ENCODE measurements at places on chromosomes 1 and 21.

DNA sequence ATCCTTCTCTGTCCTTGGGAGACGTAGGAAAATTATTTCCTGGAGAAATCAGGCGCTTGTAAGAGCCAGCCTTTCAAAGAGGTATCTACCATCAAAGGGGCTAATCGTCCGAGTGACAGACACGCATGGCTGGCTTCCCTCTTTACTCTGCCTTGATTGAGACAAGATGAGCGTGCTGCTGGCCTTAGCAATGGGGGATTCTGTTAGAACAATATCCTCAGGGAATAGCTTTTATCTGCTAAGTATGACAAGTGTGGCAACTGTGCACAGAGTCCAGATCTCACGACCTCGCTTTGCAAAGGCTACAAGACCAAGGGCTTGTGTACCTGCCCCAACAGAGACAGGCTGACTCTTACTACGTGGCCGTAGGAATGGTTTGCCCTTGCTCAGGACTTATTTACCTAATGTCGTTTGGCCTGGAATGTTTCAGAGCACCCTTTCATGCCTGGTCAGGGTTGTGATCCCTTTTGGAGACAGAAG lies 417.1 kb downstream of the KIF26B start:
- DNase-seq: no peak

DNA sequence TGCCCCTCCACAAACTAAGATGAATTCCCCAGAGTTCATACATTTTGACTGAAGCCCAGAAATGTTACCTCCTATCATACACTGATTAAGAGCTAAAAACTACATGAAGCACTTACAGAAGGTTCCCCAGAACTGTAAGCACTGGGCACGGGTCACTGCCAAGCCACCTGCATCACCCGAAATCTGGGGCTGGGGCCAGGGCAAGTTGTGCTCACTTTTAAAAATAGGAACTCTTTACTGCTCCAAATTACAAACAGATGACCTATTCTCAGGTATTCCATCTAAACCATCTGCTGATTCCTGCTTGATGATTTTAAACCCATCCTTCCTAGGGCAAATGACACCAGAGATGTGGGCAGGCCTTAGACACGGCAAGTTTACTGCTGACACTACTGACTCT lies 4.8 kb downstream of the SETD4 start:
- no peak for DNase-seq

DNA sequence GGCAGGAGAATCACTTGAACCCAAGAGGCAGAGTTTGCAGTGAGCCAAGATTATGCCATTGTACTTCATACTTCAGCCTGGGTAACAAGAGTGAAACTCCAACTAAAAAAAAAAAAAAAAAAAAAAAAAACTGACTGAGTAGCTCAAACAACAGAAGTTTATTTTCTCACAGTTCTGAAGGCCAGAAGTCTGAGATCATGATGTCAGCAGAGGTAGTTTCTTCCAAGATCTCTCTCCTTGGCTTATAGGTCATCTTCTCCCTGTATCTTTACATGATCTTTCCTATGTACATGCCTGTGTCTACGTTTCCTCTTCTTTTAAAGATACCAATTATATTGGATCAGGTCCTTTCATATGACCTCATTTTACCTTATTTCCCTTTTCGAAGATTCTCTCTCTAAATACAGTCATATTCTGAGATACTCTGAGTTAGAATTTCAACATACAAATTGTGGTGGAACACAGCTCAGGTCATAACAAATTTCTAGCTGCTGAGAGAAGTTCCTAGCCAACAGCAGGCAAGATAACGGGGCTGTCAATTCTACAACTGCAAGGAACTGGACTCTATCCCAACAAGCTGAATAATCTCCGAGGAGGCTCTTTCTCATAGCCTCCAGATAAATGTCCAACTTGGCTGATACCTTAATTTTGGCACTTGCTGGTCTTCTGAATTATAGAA lies 187.7 kb upstream of the ADAMTS5 start:
- no peak for DNase-seq

DNA sequence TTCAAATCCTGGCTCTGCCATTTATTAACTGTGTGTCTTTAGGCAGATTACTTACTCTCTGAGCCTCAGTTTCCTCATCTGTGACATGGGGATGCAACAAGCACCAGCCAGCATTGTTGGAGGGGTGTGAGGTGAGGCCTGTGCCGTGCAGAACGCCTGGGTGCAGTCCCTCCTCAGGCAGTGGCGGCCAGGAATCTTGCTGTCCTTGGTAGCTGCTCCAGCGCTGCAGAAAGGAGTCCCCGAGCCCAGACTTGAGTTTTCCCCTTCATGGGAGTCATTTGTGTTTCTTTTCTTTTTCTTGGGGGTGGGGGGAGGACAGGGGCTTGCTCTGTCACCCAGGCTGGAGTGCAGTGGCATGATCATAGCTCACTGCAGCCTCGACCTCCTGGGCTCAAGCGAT lies 46.6 kb downstream of the DISP3 start:
- DNase-seq: no peak

DNA sequence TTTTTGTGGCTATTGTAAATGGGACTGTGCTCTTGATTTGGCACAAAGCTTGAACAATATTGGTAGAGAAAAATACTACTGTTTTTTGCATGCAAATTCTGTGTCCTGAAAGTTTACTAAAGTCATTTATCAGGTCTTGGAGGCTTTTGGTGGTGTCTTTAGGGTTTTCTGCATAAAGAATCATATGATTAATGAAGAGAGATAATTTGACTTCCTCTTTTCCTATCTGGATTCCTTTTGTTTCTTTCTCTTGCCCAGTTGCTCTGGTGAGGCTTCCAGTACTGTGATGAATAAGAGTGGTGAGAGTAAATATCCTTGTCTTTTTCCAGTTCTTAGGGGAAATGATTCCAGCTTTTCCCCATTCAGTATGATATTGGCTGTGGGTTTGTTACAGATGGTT lies 1166.7 kb downstream of the NCAM2 start:
- no peak for DNase-seq

GRCh38 chr1:156451505-156452160 lies 48.9 kb downstream of the MEF2D start:
- no peak for DNase-seq

DNA sequence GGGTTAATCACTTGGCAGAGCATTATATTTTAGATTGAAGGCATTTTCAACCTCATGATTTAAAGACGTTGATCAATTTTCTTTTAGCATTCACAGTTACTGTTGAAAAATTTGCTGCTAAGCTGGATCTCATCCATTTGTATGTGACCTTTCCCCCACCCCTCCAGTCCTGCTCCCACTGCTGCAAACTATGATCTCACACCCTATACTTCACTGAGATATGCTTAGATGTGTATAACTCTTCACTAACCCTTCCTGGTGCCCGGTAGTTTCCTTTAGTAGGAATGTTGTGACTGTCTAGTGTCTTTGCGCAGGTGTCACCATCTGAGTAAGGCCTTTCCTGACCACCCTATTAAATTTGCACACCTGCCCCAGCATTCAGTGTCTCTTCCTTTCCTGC lies 67.0 kb upstream of the C1orf21 start:
- DNase-seq: no peak

DNA sequence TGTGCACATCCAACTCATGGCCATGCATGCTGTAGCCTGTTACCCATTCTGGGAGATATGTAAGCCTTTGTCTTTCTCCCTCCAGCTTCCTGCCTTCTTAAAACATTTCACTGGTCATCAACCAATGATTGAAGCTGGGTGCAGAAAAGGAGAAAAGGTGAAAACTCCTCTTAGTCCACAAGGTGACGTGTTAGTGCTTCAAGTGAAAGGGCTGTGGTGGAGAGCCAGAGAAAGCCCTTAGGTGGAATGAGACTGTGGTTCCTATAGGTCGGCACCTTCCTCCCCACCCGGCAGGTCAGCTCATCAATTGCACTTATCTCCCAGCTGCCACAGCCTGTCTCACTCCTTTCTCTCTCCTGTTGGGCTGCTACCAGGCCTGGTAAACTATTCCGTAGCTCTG lies 30.4 kb downstream of the ERG start:
- no peak for DNase-seq

- no peak for DNase-seq
Measured at GRCh38 chr1:17538428-17539117, 925 bp upstream of the ARHGEF10L start.

- DNase-seq: peak; percentile 68
Measured at GRCh38 chr1:154998818-154999570, 3.6 kb upstream of the ZBTB7B start.

DNA sequence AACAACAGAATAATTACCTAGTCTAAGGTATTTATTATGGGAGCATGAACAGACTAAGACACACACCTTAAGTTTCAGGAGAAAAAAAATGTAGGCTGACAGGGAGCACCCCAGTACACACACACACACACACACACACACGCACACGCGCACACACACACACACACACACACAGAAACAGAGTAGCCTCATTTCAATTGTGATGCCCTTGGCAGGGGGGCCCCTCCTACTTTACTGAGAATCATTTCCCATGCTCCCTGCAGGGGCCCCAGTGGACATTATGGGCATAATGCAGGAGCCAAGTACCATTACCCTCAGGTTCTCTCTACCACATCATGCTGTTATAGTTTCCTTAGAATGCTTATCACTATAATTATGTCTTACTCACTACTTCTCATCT lies 104.9 kb downstream of the CDC7 start:
- DNase-seq: no peak

DNA sequence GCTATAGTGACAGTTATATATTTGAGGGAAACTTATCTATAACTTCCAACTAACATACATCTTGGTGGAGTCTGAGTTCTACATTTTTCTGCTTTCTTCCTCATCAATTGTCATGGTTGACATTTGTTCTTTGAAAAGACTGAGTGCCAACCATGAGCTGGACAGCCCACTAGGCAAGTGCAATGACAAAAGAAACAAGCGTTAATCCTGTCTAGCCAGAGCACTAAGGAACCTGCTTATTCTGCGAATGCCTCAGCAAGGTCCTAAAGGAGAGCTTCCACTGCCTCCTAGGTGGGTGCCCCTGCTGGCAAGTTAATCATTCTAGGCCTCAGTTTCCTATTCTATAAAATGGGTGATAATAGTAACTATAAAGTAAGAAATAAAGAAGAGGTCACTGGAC lies 44.8 kb downstream of the IRF2BP2 start:
- DNase-seq: no peak

DNA sequence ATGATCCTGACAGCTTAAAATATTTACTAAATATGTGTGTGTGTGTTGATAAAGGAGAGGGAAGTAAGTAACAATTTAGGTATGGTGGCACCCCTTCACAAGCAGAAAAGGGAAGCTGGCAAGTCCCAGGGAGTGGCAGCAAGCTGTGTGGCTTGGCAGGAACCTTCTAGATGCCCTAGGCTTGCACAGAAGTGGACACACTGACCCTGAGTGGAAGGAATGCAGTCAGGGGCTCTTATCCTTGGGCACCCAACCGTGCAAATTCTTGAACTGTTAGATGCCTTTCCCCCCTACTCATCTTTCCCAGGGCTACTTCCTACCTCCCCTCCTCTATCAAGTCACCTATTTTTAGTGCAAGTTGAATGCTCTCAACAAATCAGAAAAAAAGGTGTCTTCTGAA lies 18.9 kb downstream of the ACP6 start:
- no peak for DNase-seq

All from NCI-H2171 (cell line).